ENCODE measurements at places on chromosomes 12 and 14. TPM values are rescaled to one million over a fixed set of nuclear protein-coding genes. Genes with fewer than 3 reads are reported as not detected.

Gene MYL2
- total RNA-seq: not detected

Gene RPGRIP1
- total RNA-seq: not detected

Gene CLEC1B
- not detected for total RNA-seq

Gene ENDOU
- not detected for total RNA-seq

Gene PCBP2
- total RNA-seq: 259 TPM

Gene A2M
- 37.6 TPM for total RNA-seq

Gene CD4
- total RNA-seq: 2.2 TPM

Gene LMBR1L
- 59.5 TPM for total RNA-seq

Gene PLEK2
- not detected for total RNA-seq

Gene RNASE13
- total RNA-seq: not detected

Gene OAS2
- total RNA-seq: 0.98 TPM

Gene PRIMA1
- under 0.01 TPM for total RNA-seq

Gene SERPINA3
- total RNA-seq: 0.74 TPM

Gene HIGD1C
- total RNA-seq: not detected

Gene TMEM253
- not detected for total RNA-seq

Gene CCDC88C
- 12.5 TPM for total RNA-seq

Gene HOXC13
- total RNA-seq: not detected

Gene ANKRD9
- total RNA-seq: 6.1 TPM

Gene FOXG1
- 54.8 TPM for total RNA-seq

Gene RNF41
- total RNA-seq: 70.8 TPM

Gene KRT73
- total RNA-seq: not detected

Gene KRT2
- not detected for total RNA-seq

Gene ARMH4
- 75.0 TPM for total RNA-seq

Gene RASSF9
- total RNA-seq: 1.2 TPM

Gene CDK2
- 3.9 TPM for total RNA-seq

Measured in temporal lobe (tissue), 4 donors.